ENCODE measurements at places on chromosomes 5 and 9.

- DNase-seq: no peak
Measured at GRCh38 chr5:55303238-55303690, 4.2 kb downstream of the DHX29 start.

- no peak for DNase-seq
Measured at GRCh38 chr9:93024986-93025630, 33.4 kb upstream of the SUSD3 start.

GRCh38 chr9:69865986-69866385, 45.4 kb downstream of the CFAP95 start:
- DNase-seq: no peak

DNA sequence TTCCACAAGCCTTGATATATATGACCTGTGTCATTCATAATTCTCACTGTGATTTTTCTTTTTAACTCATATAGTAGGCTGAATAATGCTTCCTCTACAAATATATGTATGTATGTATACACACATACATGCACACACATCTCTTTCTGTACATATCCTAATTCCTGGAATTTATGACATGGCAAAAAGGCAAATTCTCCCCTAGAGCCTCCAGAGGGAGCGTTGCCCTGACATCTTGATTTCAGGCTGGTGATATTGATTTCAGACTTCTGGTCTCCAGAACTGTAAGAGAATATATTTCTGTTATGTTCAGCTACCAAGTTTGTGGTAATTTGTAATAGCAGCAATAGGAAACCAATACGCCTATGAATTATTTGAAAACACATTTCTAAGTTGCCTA, 166.6 kb upstream of the GAS1 start:
- DNase-seq: no peak

- DNase-seq: no peak
Measured at GRCh38 chr5:81408496-81408895, 14.6 kb upstream of the ACOT12 start.

- DNase-seq: no peak
Measured at GRCh38 chr5:20434786-20435185, 446.8 kb upstream of the CDH18 start.

DNA sequence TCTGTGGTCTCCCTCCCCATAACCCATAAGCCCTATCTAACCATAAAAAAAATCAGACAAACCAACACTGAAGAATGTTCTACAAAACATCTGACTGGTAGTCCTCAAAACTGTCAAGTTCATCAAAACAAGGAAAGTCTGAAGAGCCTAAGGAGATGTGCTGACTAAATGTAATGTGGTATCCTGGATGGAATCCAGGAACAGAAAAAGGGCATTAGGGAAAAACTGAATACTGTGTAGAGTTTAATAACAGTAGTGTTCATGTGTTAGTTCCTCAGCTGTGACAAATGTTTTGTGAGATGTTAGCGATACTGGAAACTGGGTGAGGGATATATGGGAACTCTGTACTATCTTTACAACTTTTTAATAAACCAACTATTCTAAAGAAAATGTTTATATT, 75.7 kb upstream of the EQTN start:
- no peak for DNase-seq

- DNase-seq: no peak
Measured at GRCh38 chr9:125932012-125932411, 184.8 kb downstream of the PBX3 start.

GRCh38 chr5:149765932-149766331, 35.8 kb downstream of the PPARGC1B start:
- no peak for DNase-seq
